Stimulated activated CD8-positive, alpha-beta memory T cell treated with anti-CD3 and anti-CD28 coated beads, Interleukin-4, amount 100 ng/mL, for 1 hour (primary cell): ENCODE measurements at places on chromosomes 1 and 21.
A peak's percentile ranks its signal among the peaks of the same experiment; 100 is the strongest.

DNA sequence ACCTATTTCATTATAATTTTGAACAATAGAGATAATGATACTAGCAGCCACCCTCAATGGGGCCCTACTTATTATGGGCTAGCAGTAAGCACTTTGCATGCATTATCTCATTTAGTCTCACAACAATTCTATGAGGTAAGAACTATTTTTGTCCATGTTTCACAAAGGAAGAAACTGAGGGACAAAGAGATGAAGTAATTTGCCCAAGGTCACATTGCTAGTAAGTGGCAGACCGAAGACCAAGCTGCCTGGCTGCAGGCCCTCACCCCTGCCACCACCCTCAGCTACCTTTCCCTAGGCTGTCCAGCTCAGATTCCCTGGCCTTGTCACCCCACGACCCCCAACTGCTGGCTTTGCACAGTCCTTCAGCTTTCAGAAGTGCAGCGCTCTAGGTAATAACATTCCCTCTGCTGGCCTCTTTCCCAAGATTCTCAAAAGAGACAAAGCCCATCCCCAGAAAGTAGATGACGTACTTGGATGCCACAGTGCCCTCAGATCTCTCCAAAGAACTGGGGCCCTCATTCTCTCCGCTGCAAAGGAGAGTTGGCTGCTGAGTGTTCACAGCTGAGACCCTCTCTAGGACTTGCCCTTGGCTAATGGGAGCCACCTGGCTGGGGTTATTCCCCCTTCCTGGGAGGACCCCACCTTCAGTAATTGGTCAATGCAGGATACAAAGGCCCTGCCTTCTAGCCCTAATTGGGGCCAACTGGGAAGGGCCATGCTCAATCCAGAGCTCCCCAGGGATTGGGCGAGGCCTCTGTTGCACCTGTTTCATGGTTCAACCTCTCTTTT is 39.5 kb downstream of the IRF2BP2 start:
- no peak for DNase-seq

- DNase-seq: no peak
Observed at GRCh38 chr1:171744986-171745385, 3.1 kb upstream of the VAMP4 start.

GRCh38 chr1:90856463-90857007 is 139.4 kb upstream of the BARHL2 start:
- no peak for DNase-seq

GRCh38 chr1:92953491-92953890 is 7.8 kb downstream of the DIPK1A start:
- DNase-seq: no peak

GRCh38 chr1:56533621-56534020 is 45.7 kb downstream of the PLPP3 start:
- no peak for DNase-seq

- DNase-seq: no peak
Observed at GRCh38 chr1:929712-930632, 6.2 kb downstream of the SAMD11 start.

DNA sequence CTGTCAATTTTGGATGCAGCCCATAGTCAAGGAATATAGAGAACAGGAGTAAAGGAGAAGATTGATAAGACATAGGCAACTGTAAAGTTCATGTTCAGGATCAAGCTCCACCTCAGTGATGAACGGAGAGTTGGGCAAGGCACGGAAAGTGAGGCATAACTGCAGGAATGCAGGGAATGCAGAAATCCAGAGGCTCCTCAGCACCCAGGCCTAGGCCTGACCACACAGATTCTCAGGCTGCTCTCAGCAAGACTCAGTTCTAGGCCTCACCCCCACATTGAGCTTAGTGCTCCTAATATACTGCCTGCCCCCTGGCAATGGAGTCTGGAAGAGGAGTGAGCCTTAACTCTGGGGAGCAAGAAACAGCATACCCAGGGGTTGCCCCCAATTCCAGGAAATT is 36.3 kb upstream of the S1PR1 start:
- no peak for DNase-seq

DNA sequence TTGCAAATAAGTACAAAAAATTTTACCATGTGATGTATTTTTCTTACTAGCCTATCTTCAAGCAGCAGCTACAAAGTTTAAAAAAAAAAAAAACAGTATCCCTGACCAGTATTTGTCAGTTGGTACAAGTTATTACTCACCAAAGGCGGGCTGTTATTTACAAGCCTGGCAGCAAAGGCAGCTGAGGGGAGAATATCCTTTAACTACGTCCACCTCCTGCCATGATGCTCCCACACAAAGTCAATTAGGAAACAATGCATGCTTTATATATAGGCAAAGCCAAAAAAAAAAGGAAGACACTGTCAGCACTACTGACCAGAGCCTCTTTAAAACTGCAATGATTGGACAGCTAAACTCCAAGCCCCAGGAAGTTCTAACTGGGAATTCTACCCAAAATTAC is 13.7 kb downstream of the PSMA5 start:
- DNase-seq: no peak

GRCh38 chr1:70778934-70779333 is 268.7 kb downstream of the PTGER3 start:
- DNase-seq: no peak

GRCh38 chr1:113674591-113674990 is 84.7 kb downstream of the PHTF1 start:
- no peak for DNase-seq

GRCh38 chr1:58746757-58747156 is 37.1 kb downstream of the JUN start:
- no peak for DNase-seq

DNA sequence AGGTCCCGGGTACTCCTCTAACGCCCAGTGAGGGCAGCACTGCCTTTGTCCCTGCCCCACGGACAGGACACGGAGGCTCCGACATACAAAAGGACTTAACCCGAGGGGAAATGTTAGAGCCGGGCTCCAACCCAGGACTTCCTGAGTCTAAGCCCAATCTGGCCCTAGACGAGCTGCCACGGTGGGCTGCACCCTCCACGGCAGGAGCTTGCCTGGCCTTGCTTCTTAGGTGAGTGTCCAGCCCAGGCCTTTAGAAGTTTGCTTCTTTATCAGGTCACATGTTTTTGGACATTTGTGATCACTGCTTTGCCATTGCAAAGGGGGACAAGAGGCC is 11.0 kb upstream of the TMEM200B start:
- no peak for DNase-seq

DNA sequence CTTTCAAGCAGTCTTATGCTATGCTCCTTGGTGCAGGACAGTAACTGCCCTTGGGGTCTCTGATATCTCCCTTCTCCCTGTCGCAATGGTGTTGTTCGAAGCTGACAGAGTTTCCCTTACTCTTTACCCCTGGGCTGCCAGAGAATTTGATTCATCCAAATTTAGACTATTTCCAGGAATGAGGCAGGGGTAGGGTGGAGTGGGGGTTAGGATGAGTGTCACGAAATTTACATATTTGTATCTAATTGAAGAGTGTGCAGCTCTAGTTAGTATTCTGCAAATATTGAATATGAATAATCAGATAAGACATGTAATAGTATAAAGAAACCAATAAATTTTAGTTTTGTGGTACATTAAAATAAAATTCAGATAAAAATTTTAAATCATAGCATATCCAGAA is 140.0 kb upstream of the LMO4 start:
- no peak for DNase-seq

DNA sequence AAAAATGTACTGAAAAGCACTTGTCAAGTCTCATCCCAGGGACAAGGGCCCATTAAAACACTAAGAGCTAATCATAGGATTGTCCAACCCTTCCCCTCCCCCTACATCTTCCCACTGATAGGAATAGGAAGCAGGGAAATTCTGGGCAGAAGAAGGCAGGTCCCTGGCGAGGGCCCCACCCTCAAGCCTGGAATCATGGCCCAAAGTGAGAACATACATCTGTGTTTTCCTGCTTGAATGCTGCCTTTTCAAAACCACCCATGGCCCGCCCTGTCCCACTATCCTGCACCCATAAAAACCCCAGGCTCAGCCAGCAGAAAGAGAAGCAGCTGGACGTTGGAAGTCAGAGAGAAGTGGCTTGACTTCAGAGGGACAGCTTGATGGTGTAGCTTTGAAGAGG is 4.8 kb downstream of the DNAI4 start:
- no peak for DNase-seq

- no peak for DNase-seq
Observed at GRCh38 chr1:227748496-227749182, 13.4 kb downstream of the SNAP47 start.

DNA sequence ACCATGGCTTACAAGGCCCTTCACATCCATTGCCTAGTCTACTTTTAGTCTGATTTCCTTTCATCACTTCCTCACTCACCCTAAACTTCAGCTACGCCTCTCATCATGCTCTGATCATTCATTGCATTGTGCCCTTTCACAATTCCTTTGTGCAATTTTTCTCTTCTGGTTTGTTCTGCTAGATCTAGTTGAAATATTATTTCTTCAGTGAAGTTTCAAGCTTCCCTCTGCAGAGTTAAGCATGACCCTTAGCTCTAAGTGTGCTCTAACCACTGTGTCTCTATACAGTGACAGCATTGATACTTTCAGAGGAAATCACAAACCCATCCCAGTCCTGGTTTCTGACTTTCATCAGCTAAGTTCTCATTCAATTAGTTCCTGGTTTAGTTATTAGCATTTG is 166.1 kb downstream of the PLA2G4A start:
- no peak for DNase-seq

GRCh38 chr1:15100121-15100879 is 53.2 kb upstream of the TMEM51 start:
- DNase-seq: peak; percentile 8

- DNase-seq: no peak
Observed at GRCh38 chr1:151991663-151992302, 1.9 kb downstream of the S100A10 start.

DNA sequence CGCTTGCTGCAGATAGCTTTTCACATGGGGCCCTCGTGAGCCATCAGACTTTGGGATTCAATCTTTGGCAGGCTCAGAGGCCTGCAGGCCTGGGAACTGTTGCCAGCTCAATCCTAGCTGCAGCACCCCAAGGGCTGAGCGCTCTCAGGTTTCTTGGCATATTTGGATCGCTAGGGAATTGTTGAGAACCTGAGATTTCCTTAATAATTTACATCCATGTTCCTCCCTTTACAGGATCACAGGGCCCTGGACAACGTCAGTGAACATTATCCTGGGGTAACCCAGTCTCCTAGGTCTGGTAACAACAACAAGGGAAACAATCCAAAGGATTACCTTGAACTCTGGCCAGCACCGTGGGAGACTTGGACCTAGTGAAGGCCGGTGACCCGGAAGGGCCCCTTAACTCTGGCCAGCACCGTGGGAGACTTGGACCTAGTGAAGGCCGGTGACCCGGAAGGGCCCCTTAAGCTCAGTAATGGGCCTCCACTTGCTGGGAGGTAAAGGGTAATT is 49.3 kb upstream of the NEK2 start:
- DNase-seq: no peak

GRCh38 chr21:44390886-44391285 is 37.5 kb downstream of the TRPM2 start:
- no peak for DNase-seq

DNA sequence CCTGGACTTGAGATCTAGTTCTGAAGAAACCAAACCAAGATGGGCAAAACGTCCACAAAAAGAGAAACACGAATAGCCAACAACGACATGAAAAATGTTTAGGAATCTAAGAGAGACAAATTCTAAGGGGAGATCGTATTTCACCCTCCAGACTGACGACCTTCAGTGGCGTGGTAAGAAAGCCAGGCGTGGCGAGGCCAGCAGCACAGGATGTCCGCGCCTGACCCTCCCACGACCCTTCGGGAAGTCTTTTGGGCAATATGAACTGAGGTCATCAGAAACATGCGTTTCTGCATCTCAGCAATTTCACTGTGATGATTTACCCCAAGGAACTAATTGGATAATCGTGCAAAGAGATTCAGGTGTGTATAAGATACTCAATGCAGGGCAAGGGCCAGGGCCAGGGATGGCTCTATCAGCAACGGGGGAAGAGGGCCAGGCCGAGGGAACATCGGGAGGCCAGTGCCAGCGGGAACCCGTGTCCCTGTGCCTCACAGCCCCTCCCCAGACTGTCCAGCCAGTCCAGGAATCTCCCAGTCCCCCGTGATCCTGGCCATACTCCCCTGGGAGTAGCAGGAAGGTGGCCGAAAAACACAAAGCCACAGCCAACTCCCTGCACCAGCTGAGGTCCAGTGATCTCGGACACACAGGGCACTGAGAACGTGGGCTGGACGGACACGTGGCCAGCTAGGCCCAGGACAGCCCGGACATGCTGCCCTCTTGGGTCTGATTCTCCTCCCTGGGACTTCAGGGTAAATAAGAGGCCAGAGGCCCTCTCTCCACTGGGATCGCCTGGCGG is 53.6 kb upstream of the ADARB1 start:
- no peak for DNase-seq

- DNase-seq: no peak
Observed at GRCh38 chr1:190563230-190563629, 85.6 kb upstream of the BRINP3 start.

DNA sequence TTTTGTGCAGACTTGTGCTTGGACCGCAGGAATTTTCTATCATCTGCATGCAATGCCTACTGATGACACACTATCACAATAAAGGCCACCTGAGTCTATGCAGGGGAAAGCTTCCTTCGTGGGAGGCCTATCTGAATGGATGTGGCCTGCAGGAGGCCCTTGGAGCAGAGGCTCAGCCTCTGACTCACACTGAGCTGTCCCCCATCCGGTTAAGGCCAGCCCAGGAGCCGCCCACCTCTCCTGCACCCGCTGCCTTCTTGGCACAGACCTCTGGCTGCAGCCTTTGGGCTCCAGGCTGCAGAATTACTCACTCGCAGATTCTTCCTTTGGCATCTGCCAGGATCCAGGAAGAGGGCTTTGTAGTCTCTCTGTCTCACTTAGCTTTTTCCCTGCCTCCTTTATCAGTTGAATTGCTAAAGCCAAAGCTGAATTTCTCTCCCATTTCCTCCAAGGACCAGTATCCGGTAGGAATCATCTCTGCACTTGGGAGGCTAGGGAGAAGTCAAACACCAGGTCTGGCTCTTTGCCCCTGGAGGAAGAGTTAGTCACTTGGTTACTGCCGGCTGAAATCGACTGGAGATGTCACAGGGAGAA is 65.1 kb upstream of the JUN start:
- DNase-seq: no peak

- no peak for DNase-seq
Observed at GRCh38 chr1:1628754-1629429, 3.1 kb upstream of the MMP23B start.

DNA sequence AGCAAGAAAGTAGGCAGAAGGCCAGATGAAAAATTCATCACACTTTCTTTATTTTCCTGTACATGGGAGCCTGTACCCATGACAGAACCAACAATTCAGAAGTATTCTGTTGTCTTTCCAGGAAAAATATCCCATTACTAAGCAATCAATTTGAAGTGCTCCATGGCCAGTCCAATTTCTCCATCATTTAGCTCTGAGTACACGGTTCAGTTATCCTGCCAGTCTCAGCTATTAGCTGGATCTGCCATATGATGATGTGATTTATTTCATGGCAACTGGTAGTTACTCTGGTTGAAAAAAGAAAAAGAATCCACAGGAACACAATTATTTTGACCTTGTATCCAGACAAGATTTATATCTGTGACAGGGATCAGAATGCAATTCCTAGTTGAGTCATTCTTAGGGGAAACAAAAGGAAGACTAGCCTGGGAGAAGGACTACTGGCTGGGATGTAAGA is 70.6 kb upstream of the GORAB start:
- no peak for DNase-seq

GRCh38 chr1:228739826-228740225 is 4.5 kb downstream of the RHOU start:
- DNase-seq: no peak

GRCh38 chr21:41247561-41248545 is 68.7 kb upstream of the FAM3B start:
- DNase-seq: no peak
